Astrocyte (in vitro differentiated cells and primary cell): ENCODE measurements at places on chromosomes 2 and 18. TPM values are rescaled to one million over a fixed set of nuclear protein-coding genes. Genes with fewer than 3 reads are reported as not detected.
A peak's percentile ranks its signal among the peaks of the same experiment; 100 is the strongest.

Gene ZAP70
- 0.14 and 0.73 TPM in 2 replicates for total RNA-seq

Gene LAMA1
- total RNA-seq: 17.4 and 18.3 TPM in 2 replicates

Gene AGXT
- total RNA-seq: not detected in 2 replicates

Gene C1QL2
- total RNA-seq: 0.20 TPM in 1 of 2 replicates, not detected in the other

Gene RTP5
- not detected in 2 replicates for total RNA-seq

DNA sequence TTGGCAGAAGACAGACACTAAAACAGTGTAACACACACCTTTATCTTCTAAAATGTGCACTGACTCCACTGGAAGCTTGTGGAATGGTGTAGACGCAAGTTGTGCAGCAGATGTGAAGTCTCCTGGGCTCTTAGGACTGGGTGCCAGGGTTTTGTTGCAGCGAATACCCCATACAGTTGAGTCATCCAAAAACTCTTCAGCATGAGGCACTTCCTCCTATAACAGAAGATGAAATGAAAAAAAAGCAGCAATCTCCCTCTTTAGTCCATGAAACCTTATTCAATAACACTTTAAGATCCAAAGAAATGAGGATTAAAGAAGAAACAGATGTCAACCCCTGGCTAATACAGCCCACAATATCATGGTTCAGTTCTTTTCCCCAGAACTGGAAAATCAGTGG lies 22.2 kb downstream of the BUB1 start:
- peak; percentile 49 for DNase-seq

GRCh38 chr2:212227755-212228154 lies 310.8 kb downstream of the ERBB4 start:
- DNase-seq: peak; percentile 75

GRCh38 chr2:201441409-201441808 lies 9.8 kb downstream of the TRAK2 start:
- no peak for DNase-seq

GRCh38 chr2:186569897-186570296 lies 20.0 kb upstream of the ITGAV start:
- peak; percentile 70 for DNase-seq

DNA sequence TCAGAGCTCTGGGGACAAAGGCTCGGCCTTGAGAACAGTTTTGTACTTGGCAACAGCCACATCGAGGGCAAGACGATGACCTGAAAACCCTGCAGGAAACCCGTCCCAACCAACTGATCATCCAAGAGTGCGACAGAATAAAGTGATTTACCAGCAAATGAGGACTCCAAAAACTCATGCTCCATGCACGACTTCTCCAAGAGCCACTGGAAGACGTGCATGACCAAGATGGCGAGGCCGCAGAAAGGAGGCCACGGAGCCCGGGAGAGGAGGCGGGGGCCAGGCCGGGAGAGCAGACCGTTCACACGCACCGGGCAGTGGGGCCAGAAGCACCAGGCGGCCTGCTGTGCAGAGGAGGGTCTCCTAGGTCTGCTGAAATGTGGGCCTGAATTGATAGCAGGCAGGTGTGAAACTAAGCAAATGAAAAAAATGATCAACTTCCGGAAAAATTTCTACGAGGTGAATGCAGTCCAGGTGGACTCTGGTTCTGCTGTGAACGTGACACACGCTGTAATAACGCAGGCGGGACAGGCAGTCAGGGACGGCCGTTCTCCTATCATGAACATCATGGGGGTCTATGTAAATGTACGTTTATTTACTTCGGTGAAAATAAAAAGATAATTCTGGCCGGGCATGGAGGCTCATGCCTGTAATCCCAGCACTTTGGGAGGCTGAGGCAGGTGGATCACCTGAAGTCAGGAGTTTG lies 252.2 kb downstream of the HDAC4 start:
- no peak for DNase-seq

DNA sequence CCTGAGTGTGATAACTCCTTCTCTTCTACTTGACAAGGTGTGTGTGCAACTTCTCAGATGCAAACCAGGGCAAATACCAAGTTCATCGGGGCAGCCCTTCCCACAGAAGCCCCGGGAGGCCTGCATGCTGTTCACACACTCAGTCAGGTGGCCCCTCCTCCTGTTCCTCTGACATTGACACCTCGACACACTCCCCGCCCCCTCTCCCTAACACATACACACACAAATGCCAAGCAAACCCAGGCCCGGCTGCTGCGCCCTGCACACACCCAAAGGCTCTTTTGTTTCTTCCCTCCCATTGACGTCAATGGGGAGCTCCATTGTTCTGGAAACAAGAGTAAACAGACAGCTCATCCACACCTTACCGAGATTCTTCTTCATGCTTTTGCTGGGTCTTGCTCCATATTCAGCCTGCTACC lies 1.7 kb upstream of the PER2 start:
- peak; percentile 43 for DNase-seq

GRCh38 chr2:96113367-96113677 lies 3.0 kb downstream of the ADRA2B start:
- DNase-seq: no peak

DNA sequence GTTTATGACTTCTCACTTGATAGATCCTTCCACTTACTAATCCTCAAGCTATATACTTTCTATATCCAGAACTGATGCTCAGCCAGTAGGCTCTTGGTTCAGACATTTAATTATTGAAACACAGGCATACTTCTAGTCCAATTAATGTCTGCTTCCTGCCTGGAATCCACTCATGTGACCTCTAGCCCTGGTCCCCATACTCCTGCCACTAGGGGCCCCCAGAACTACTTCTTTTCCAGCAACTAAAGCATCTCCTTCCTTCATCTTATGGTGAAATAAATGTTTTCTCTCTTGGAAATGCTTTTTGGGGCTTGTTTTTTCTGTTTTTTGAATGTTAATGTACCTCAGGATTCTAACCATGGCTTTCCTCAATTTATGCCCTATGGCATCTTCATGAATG lies 527.6 kb downstream of the SATB2 start:
- DNase-seq: no peak

DNA sequence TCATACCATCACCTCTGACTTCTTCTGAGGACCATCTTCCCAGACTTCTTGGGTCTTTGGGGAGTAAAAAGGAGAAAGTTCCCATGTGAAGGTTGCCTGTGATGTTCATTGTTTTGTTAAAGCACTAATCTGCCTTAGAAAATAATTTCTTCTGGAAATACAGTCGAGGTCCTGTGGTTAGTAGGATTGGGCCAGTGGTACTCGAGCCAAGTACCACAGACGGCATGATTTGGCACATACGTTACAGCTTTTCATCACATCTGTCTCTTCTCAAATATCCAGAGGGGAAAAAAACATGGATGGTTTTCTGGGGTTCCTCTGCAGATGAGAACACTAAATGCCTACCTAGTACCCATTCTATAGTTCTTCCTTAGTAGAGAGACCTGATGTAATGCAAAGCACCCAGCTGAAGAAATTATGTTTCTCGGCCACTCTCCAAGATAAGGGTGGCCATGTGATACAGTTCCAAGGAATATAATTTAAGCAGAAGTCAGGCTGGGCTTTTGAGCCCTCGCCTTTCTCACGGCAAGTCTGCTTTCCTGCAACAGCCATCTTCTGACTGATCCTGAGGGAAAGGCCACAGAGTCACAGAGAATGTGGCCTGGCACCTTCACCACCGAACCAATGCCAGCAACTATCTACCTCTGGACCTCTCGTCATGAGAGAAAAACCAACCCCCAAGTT lies 161.0 kb downstream of the RNF152 start:
- peak; percentile 18 for DNase-seq
